AG09319 (cell line): ENCODE measurements at places on chromosomes 13 and 19.

DNA sequence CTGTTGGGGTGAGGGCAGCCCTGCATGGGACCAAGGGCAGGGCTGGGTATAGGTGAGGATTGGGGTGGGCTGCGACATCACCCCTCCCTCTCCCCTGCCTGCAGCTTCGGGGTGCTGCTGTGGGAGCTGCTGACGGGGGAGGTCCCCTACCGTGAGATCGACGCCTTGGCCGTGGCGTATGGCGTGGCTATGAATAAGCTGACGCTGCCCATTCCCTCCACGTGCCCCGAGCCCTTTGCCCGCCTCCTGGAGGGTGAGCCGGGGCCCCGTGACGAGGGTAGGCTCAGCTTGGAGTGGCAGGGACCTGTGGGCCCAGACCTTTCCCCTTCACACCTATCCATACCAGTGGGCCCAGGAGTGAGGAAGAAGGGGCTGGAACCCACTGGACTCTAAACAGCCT lies 13.2 kb downstream of the MAP3K10 start:
- DNase-seq = no peak

DNA sequence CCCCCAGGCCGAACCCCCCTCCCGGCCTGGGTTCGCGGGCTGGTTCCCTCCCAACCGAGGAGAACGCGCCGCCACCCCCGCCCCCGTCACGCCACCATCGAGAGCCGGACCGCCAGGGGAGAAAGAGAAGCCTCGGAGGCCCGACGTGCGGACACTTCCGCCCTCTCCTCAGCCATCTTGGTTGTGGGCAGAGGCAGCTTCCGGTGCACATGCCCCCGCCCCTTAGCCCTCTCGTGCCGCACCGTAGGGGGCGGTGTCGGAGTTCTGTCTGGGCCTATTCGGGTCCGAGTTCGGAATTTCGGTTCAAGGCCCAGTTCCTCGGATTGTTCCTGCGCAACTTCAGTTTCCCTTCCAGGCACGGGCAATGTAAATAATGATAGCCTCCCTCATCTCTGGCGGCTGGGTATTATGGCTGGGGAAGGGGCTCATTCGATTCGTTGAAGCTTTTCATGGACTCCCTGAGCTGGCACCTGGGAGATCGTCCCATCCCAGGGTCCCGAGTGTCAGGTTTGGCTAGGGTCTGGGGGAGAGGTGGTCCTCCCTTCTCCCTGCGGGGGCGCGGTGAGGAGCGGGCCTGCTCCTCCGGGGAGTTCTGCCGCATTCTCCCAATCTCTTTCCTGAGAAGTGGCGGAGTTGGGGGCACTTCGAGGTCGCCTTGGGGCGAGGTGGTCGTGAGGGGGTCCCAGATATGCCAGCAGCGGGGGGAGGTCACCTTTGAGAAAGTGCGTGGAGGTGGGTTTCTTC lies at the start of the genes IER2 and STX10:
TSS of gene IER2 (plus strand) at position 225 of the 744 bp plus-strand sequence. CDS start 2,776 bp downstream, outside the sequence.
TSS of gene STX10 (minus strand) at position 189 of the 744 bp plus-strand sequence. CDS start 202 bp downstream, outside the sequence.
- peak; percentile 91 for DNase-seq

- no peak for DNase-seq
These were observed 9.0 kb upstream of the DMWD start for GRCh38 chr19:45801603-45802175.

- DNase-seq = no peak
These were observed 9.4 kb upstream of the DCUN1D2 start for GRCh38 chr13:113499936-113500335.

- no peak for DNase-seq
These were observed 2748.8 kb upstream of the PCDH20 start for GRCh38 chr13:64164435-64164834.

DNA sequence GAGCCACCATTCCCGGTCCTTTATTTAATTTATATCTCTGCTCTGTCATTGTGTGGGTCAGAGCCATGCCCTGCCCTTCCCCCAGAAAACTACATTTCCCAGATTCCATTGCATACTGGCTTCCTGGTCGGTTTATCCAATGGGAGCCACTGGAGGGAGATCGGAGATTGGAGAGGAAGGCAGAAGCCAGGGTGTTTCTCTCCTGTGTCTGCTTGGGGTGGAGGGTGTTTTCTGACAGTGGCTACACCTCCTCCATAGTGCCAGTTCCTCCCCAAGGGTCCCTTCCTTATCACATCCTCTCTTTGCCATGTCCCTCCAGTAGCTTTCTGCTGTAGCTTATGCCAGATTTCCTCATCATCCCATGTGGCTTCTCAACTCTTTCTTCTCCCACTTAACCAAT lies 19.0 kb downstream of the OLFM2 start:
- no peak for DNase-seq

DNA sequence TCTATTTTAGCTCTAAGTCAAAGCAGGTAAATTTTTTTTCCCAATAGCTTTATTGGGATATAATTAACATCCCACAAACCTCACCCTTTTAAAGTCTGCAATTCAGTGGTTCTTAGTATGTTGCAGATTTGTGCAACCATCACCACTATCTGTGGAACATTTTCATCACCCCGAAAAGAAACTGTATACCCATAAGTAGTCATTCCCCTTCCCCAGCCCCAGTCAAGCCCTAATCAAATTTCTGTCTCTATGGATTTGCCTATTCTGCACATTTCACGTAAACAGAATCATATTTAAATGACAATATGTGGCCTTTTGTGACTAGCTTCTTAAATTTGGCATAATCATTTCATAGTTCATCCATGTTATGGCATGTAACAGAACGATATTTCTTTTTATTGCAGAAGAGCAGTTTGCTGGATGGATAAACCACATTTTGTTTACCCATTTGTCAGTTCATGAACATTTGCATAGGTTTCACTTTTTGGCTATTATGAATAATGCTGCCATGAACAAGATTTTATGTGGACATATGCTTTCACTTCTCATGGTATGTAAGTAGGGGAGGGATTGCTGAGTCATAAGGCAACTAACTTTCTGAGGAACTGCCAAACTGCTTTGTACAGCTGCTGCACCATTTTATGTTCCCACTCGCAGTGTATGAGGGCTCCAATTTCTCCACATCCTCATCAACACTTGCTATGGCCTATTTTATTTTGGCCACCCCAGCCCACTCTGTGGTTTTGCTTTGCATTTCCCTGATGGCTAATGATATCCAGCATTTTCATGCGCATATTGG lies 10.9 kb downstream of the SLC46A3 start:
- DNase-seq = peak; percentile 57

DNA sequence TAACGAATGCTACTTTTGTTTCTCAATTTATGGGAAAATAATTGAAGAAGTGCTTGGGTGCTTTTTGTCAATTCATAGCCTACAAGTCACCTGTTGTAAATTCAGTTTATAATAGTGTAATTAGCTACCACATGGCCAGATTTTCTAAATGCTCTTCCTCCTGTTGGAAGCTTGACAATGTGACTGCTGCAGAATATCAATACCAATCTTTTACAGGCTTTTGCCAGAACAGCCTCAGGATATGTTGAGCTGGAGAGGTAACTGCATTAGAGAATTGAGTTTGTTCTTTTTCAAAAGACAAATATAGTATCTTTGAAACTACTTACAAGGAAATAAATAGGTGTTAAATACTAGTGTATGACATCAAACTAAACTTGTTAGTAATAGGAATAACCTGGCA lies 277.8 kb downstream of the POU4F1 start:
- DNase-seq = no peak

DNA sequence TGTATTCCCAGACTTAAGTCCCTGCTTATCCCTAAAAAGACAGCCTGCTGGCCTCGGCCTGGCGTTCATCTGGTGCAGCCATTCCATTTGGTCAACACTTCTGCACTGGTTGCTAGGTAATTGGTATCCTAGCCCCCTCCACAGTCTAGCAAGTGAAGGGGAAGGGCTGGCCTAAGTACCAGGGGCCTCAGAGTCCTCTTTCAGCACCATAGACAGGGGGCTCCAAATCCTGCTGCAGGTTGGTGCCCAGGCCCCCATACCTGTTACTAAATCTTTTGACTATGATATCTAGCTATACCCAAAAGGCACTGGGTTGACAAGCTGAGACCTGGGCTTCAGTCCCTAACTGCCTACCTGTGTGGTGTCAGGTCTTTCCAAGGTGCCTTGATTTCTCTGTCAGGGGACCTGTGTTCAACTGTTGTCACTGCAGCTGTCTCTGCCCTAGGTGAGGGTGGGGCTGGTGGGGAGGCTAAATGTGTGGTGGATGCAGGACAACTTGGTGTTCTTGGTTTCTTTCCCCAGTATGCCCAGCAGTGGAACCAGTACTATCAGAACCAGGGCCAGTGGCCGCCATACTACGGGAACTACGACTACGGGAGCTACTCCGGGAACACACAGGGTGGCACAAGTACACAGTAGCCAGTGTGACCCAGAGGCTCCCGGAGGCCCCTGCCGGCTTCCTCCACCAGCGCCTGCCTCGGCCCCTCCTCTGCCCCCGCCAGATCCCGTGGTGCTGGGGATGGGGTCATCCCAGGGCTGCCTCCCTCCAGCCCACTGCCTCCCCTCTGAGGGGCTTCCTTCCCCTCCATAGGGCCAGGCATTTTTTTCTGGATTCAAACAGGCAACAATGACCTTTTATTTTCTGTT lies 3.8 kb upstream of the CCDC97 start:
- no peak for DNase-seq

GRCh38 chr13:27678306-27679040 lies 56.8 kb downstream of the POLR1D start:
- DNase-seq = no peak

DNA sequence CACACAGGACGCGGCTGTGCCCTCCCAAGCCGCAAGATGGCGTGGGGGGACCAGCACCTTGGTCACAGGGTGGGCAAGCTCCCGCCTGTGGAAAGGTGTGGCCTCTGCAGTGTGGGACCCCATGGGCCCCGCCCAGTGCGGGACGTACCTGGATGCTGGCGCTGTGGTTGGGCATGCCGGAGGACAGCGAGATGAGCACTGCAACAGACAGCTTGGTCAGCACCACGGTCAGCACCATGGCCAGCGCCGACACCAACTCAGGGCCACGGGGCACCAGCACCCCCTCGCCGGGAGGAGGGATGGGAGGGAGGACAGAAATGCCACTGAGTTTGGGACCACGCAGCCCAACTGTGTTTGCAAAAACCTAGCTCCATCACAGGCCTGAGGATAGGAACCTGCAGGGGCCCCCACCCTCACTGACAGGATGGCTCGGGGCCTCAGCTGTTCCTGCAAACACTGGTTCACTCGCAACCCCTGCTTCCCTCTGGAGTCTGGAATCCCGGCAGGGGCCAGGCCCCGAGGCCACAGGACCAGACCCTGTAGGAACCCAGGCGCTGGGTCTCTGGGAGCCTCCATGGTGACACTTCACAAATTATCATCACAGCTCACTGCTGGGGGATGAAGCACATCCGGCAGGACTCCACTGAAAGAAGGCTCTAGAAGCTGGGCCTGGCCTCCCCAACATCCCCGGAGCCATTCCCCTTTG lies 27.1 kb downstream of the IZUMO4 start:
- DNase-seq = no peak

- DNase-seq = no peak
These were observed 42.6 kb downstream of the EPS15L1 start for GRCh38 chr19:16429066-16429758.

DNA sequence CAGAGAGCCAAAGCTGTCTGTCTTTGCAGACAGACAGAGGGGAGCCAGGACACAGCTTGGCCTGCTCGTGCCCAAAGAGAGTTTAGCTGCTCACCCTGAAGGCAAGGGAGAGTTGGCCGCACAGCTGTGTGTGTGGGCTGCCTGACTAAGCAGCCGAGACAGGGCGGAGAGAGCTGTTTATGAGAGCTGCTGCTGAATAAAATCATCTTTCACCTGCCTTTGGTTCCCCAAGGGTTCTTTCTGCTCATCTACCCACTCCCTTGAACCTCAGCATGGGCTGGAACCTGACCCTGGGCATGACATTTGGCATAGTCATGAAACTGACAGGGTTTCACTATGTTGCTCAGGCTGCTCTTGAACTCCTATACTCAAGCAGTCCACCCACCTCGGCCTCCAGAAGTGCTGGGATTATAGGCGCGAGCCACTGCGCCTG lies 98.2 kb downstream of the RBM26 start:
- DNase-seq = no peak

GRCh38 chr13:113295776-113296175 lies 1.3 kb upstream of the LAMP1 start:
- no peak for DNase-seq

- no peak for DNase-seq
These were observed at the start of gene PRKCG for GRCh38 chr19:53881482-53882390. Gene PRKCG, plus strand, starts transcription at chr19:53882197. Its CDS starts 298 bp downstream, at chr19:53882495.

- DNase-seq = no peak
These were observed 87.6 kb downstream of the HSPH1 start for GRCh38 chr13:31073859-31074718.

GRCh38 chr19:28465371-28466086 lies 747.4 kb downstream of the UQCRFS1 start:
- DNase-seq = no peak

GRCh38 chr13:31504918-31505317 lies 234.4 kb upstream of the RXFP2 start:
- no peak for DNase-seq

- no peak for DNase-seq
These were observed 222.9 kb downstream of the SLITRK5 start for GRCh38 chr13:87894059-87894458.

DNA sequence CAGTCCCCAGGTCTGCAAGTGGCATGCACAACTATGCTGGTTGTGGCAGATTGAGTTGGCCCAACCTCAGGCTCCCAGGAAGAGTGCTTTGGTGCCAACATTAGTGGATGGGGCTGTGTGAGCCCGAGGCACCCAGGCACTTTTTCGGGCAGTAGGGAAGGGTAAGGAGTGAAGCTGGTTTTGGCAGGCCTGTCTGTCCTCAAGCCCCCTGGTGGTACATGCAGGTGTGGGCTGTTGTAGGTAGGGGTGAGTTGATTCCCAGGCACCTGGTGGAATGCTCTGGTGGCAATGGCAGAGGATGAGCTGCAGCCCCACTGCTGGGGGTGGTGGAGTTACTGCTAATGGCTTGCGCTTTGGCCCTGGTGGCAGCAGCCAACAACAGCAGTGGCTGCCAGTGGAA lies 723.7 kb upstream of the SLITRK1 start:
- DNase-seq = no peak

GRCh38 chr19:10655457-10656312 lies 1.5 kb downstream of the ILF3 start:
- no peak for DNase-seq

DNA sequence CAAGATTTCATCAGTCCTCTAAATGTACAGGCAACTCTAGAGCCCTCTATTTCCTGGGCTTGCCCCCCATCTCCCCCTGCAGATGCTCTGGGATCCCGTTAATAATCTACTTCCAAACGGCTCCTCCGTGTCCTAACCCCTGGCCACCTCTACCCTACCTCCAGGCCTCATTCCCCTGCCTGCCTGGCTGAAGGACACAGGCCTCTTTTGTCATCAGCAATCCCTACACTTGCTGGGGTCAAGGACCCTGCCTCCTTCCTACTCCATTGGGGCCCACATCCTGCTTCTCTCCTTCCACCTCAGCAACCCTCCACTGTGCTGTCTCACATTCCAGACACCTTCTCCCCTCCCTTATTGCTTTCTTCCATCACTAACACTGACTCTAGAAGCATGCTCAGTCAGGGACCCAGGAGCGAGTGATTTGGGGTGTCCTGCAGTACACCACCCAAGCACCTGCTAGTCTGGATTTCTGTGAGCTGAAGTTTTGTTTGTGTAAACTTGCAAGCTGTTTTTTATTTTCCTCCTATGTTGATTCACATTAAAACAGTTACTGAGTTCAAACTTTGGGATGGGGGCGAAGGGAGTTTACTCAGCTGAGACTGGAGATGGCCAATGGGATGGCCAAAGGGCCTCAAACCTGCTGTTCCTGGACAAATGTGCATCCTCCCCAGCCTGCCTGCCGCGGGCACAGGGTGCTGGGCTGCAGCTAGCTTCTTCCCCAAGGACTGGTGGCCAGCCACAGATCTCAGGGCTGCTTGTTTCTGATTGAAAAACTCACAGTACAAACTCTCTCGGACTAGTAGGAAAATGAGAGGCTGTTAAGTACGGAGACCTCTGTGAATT lies 314.7 kb downstream of the FOXO1 start:
- no peak for DNase-seq
